ENCODE measurements at places on chromosomes 7 and 10. TPM values are rescaled to one million over a fixed set of nuclear protein-coding genes. Genes with fewer than 3 reads are reported as not detected.

CARD11 gene
- not detected for total RNA-seq

PPP1R17 gene
- total RNA-seq: not detected

MMP21 gene
- total RNA-seq: not detected

MEOX2 gene
- total RNA-seq: not detected

ARHGAP12 gene
- total RNA-seq: 65.1 TPM

UCN3 gene
- total RNA-seq: not detected

OR6B1 gene
- not detected for total RNA-seq

MMRN2 gene
- total RNA-seq: not detected

IGFBP1 gene
- total RNA-seq: not detected

EZH2 gene
- total RNA-seq: 17.3 TPM

CYP2C8 gene
- not detected for total RNA-seq

OPN4 gene
- total RNA-seq: not detected

ABCB1 gene
- 3.6 TPM for total RNA-seq

TES gene
- total RNA-seq: 20.0 TPM

SLC35G1 gene
- total RNA-seq: 6.2 TPM

LLCFC1 gene
- total RNA-seq: not detected

CHN2 gene
- total RNA-seq: 2.6 TPM

SUFU gene
- total RNA-seq: 6.9 TPM

NPTX2 gene
- 6.5 TPM for total RNA-seq

BICC1 gene
- total RNA-seq: 1.0 TPM

CNNM1 gene
- total RNA-seq: 5.9 TPM

CFAP70 gene
- total RNA-seq: 1.5 TPM

NRCAM gene
- total RNA-seq: 33.4 TPM

KCNIP2 gene
- total RNA-seq: 2.2 TPM

ANKRD16 gene
- total RNA-seq: 11.3 TPM

DHTKD1 gene
- total RNA-seq: 27.9 TPM

ANXA7 gene
- 84.9 TPM for total RNA-seq

DRGX gene
- not detected for total RNA-seq

AKR1C2 gene
- total RNA-seq: under 0.01 TPM

TSPAN33 gene
- 9.3 TPM for total RNA-seq

SUGCT gene
- 5.2 TPM for total RNA-seq

GIMAP8 gene
- not detected for total RNA-seq

LRRN3 gene
- total RNA-seq: 1.9 TPM

LIPN gene
- not detected for total RNA-seq

ITPRID1 gene
- total RNA-seq: not detected

CADPS2 gene
- 8.9 TPM for total RNA-seq

STAG3 gene
- total RNA-seq: 0.73 TPM

KLF14 gene
- not detected for total RNA-seq

ASAH2 gene
- 3.1 TPM for total RNA-seq

KCP gene
- total RNA-seq: 1.4 TPM

EN2 gene
- under 0.01 TPM for total RNA-seq

SH3PXD2A gene
- 16.8 TPM for total RNA-seq

ZFAND4 gene
- 7.0 TPM for total RNA-seq

CRYGN gene
- total RNA-seq: not detected
